ENCODE measurements at places on chromosomes 3 and 15.
A peak's percentile ranks its signal among the peaks of the same experiment; 100 is the strongest.

DNA sequence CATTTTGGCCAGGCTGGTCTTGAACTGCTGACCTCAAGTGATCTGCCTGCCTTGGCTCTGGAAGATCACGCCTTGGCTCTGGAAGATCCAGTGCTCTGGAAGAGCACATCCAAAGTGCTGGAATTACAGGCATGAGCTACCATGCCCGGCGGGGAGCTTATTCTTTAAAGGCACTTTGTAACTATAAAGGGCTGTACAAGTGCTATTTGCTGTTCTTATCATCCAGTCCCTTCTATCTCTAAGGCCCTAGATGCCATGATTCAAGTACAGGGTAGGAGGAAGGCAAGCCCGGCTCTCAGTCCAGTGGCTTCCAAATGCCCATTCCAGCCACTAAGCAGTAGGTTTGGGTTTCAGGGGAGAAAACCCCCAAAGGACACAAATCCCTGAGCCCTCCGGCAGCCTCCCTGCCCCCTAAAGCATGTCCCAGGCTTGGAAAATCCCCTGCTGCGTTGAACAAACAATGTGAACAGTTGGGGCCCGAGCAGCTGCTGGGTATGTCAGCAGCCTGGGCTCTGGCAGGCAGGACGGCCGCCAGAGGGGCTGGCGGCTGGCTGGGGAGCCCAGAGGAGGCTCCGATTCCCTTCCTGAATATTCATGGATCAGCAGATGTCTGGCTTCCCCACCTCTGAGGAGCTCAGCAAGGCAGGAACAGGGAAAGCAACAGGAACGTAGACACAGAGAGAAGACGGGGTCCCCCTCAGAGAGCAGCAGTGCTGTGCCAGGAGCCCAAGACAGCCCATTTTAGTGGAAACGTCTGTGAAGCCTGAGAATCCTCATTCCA, 7.7 kb downstream of the IGDCC4 start:
- peak; percentile 53 for DNase-seq

- DNase-seq, result no peak
These were observed 61.7 kb downstream of the TGFBR2 start for GRCh38 chr3:30668051-30668609.

- peak; percentile 26 for DNase-seq
These were observed 1.5 kb downstream of the SLC15A2 start for GRCh38 chr3:121895736-121896135.

DNA sequence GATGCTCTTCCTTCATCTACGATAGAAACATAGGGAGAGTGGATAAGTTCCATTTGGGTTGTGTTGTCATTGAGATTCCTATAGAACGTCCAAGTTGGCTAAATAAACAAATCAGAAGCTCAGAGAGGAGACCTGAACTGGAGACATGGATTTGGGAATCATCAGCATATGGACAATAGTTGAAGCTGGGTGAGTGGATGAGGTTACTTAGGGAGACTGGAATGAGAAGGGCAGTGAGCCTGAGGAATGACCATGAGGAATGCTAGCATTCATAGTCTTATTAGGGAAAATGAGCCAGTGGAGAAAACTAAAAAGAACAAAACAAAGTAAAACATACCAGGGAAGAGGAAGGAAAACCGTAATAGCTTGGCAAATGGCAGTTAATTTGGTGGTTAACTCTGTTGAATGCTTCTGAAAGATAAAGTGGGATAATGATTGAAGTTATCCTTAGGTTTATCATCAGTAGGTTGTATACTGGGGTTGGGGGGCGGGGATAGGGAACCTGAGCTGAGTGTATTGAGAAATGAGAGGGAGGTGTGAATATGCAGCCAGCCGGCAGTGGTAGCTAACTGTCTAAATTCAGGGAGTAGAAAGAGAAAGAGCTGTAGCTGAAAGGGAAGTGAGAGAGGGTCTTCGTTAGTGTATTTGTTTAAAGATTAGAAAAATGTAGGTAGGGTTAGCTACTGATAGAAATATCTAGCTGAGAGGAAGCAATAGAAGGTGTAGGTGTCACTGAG, 74.6 kb downstream of the ARHGEF26 start:
- no peak for DNase-seq

DNA sequence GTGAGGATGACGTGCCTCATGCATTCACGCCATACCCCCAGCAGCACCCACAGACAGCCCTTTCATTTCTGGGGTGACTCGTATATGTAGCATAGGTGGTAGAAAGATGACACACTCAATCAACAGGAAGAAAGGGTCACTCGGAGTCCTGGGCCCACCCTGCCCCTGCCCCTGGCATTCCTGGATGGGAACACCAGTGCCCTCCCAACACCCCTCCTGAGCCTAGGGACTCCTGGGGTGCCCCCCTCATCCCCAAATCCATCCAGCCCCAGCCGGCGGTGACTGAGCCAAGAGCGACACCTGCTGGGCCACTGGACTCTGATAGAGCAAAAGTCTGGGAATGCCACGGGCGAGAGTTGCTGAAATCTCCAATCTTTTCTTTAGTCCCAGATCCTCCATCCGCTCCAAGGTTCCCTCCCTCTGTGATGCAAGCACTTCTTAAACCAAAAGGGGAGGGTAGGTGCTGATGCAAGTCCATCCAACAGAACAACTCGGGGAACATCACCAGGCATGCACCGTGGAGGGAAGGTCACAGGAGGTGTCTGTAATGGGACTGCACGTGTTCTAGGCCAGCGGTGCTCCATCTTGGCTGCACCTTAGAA, 31.1 kb downstream of the ACAN start:
- peak; percentile 42 for DNase-seq

GRCh38 chr3:144643771-144644198, 672.2 kb downstream of the DIPK2A start:
- DNase-seq, result peak; percentile 78

GRCh38 chr15:36347272-36347858, 232.1 kb upstream of the CDIN1 start:
- no peak for DNase-seq

DNA sequence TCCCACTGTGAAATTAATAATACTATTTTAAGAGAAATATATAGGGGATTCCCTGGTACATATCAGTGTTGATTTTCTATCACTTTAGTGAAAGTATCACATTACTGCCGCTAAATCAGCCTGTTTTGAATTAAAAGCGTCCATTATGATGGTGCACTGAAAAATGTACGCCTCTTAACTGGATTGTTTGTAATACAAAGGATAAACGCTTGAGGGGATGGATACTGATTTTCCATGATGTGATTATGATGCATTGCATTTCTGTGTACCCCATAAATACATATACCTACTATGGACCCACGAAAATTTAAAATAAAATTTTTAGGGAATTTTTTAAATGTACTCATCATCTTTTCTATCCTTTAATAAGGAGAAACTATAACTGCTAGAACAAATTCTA, 478.6 kb downstream of the MAGI1 start:
- no peak for DNase-seq

DNA sequence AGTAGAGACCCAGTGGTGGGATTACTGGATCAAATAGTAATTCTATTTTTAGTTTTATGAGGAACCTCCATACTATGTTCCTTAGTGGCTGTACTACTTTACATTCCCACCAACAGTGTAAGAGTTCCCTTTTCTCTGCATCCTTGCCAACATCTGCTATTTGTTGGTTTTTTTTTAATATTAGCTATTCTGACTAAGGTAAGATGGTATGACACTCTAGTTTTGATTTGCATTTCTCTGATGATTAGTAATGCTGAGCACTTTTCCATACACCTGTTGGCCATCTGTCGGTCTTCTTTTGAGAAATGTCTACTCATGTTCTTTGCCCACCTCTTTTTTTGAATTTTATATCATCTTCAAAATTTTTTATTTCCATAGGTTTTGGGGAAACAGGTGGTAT, 34.2 kb upstream of the RAP2B start:
- DNase-seq, result no peak

DNA sequence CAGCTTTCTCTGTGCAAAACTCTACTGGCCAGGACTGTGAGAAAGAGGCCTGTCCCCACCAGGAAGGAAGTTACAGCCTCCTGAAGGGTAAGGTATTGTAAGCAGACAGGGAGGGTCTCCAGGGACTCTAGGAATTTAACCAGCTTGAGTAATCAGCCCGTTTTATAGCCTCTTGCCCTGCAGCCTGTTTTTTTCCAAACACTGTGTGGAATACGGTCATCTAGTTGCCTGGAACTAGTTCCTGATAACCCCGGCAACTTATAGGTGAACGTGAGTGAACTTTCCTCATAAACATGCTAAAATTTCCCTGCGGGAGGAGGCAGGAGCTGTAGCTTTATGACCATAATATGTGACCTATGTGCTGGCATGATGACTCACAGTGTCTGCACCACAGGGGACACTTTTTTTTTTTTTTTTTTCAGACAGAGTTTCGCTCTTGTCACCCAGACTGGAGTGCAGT, 60.1 kb upstream of the DAZL start:
- DNase-seq, result no peak

DNA sequence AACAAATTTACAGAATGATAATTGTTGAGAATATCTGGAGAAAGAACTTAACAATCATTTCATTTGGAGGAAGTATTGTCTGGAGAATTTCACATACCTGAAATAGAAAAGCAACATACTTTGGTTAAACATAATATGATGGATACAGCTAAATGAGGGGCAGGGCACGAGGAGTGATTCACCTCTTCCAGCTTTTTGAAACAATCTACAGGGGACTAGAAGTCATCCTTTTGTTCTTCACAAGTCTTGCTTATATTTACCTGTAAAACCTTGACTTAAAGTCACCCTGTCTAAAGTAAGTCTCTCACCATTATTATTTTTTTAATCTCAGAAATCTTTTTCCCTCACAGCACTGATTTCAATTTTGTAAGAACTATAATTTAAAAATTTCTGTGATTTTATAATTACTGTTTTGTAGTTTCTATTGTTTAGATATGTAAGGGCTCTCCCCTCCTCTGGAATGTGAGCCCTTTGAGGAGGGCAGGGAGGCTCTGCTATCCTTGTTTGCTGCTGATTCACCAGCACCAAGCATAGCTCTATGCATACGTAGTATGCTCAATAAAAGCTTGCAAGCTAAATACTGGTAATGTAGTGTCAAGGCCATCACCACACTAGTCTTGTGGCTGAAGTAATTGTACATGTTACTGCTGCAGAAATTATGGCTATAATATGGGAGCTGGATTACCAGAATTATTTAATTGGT, 193.9 kb upstream of the THRB start:
- DNase-seq, result no peak

- DNase-seq, result no peak
These were observed 155.8 kb downstream of the NR1D2 start for GRCh38 chr3:24100696-24101402.

GRCh38 chr3:183635107-183635430, 354 bp upstream of the KLHL24 start:
- DNase-seq, result no peak
